ENCODE measurements at places on chromosomes 3 and 15.

GRCh38 chr3:56837196-56837955, 35.6 kb upstream of the ARHGEF3 start:
- no peak for DNase-seq

- DNase-seq: no peak
These were observed 49.1 kb upstream of the IQSEC1 start for GRCh38 chr3:13122081-13123012.

DNA sequence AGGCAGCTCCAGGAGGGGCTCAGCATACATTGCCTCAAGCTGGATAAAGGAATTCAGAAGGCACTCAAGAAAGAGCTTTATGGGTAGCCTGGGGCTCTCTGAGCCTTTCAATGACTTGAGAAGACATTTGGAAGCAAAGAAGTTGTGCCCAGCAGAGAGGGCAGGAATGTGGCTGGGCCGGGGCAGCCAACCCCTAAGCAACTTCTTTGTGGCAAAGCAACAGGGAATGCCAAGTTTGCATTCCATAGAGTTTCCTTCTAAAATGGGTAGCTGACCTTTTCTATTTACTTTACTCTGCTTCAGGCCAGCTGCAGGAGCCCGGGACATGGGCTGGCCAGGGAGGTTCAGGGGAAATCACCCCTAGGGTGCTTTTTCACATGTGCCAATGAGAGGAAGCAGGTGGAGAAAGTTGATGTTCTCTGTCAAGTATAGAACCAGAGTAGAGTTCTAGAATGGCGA, 45.6 kb downstream of the CCDC12 start:
- no peak for DNase-seq

DNA sequence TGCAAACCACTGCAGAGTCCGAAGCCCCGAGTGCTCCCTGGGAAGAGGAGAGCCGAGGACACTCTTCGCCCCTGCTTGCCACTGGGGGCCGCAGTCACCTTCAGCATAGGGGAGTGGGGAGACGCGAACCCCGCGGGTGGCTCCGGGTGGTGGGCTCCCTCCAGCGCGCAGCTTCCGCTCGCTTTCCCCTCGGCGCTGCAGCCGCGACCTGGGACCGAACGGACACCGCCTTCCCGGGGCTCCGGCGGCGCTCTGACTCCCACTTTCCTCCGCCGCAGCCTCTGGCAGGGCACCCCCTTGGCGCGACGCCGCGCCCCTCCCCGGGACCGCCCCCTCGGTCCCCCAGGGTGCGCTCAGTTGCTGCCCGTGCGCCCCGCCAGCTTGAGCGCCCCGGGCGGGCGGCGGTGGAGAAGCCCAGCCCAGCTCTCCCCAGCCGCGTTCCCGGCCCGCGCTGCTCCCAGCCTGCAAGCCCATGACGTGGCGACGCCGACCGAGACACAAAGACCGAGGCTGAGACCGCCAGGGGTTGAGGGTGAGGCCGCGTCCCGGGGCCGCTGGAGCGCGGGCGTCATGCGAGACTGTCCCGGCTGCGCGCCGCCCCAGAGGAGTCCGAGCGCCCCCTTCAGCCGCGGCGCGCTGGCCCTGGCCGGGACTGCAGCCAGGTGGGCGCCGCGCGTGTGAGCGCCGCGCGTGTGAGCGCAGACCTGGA, at the start of gene MINAR1:
Gene MINAR1 (plus strand): TSS at position 701 of the 709 bp plus-strand sequence. CDS start 23,812 bp downstream, outside the sequence.
- DNase-seq: no peak

GRCh38 chr3:134235577-134236076, 15.0 kb downstream of the RYK start:
- no peak for DNase-seq

GRCh38 chr15:60531801-60532200, 52.9 kb upstream of the ICE2 start:
- no peak for DNase-seq
